ENCODE measurements at places on chromosomes 3 and 15.

DNA sequence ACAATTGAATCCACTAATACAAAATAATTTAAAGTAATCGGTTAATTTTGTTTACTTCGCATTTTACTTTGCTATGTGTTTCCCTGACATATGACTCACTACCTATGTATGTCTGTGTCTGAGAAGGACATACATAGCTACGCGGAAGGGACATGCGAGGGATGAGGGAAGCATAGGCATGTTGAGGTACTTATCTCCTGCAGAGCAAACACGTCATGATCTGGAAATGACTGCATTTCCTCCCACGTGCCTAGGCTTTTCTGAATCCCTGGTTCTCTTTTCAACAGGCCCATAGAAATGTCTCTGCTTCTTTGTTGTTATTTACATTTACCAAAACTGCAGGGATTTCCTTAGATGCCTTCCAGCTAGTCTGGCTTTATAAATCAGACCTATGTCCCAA, 27.5 kb downstream of the ALCAM start:
- no peak for DNase-seq

GRCh38 chr3:41267975-41268640, 68.8 kb downstream of the CTNNB1 start:
- no peak for DNase-seq

DNA sequence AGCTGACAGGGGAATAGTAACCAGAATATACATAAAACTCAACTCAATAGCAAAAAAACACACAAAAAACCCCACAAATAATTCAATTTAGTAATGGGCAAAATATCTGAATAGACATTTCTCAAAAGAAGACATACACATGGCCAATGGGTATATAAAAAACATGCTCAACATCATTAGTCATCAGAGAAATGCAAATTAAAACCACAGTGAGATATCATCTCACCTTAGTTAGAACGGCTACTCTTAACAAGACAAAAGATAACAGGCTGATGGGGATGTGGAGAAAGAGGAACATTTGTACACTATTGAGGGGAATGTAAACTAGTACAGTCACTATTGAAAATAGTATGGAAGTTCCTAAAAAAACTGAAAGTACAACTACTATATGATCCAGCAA, 678.6 kb downstream of the MECOM start:
- no peak for DNase-seq

GRCh38 chr3:120349855-120350125, 636 bp upstream of the LRRC58 start:
- DNase-seq: no peak

- no peak for DNase-seq
Observed at GRCh38 chr3:99325402-99325801, 313.0 kb upstream of the COL8A1 start.

DNA sequence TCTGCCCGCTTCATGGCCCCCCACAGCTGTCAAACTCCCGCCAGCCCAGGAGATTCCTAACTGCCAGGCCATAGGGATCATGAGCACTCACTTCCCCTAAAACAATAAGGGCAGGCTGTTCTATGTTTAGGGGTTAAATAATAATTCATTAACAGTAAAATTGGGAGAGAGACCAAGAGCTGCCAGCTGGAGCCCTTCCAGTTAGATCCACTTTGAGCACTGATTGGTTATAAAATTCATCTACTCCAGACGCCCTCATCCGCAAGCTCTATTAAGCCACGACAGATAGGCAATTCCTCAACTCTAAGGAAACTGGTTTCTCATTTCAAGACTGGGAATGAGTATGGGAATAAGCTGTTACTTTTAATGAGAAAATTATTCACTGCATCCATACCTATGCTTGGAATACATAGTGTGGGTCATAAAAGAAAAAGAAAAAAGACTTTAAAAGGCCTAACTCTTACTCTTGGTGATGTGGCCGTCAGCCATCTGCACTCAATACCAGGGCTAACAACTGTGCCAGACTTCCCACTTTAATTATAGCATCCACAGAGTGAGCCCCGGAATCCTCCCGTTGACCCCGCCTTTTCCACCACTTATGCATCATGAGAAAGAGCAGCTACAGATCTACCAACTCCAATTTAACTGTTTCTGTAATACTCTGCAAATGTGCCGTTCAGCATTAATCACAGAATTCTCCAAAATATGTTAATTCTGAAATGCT, 44.5 kb downstream of the IL17RD start:
- DNase-seq: no peak

DNA sequence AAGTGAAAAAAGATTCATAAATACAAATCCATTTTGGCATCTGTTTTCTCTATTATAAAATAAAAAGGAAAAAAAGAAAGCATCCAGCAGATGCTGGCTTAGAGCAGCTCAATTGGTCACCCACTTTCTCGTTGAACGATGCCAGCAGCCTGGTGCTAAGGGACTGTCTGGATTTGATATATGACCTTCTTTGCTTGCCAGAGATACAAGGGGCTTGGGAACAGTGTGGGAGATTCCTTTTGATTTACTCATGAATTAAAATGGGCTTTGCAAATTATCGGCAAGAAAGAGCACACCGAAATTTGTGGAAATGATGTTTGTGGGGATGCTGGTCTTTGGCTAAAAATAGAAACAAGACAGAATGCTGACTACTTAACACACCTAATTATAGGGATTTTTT, 210.3 kb upstream of the STT3B start:
- DNase-seq: no peak

GRCh38 chr3:183875411-183875810, 9.3 kb downstream of the PARL start:
- no peak for DNase-seq

GRCh38 chr3:57855943-57856342, 99.8 kb downstream of the SLMAP start:
- no peak for DNase-seq

DNA sequence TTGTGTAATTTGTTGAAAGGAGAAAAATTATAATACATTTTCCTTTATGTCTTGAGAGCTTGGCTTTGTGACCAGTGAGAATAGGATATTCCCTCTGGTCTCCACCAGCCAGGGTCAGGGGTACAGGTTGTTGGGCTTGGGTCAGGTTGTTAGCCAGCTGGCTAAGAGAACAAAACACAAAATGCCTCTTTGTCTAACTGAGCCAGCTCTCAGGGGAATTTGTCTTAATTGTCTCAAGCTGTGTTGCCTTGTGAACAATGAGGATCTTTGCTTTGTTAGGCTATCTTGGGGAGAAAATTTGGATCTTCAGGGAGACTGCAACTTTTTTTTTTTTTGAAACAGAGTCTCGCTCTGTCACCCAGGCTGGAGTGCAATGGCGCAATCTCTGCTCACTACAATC, 17.7 kb upstream of the GK5 start:
- no peak for DNase-seq

All from activated CD4-positive, alpha-beta T cell treated with anti-CD3 and anti-CD28 coated beads, Interleukin-2, amount 50 U/mL, for 48 hours (primary cell).